ENCODE measurements at places on chromosomes 16 and 17.

DNA sequence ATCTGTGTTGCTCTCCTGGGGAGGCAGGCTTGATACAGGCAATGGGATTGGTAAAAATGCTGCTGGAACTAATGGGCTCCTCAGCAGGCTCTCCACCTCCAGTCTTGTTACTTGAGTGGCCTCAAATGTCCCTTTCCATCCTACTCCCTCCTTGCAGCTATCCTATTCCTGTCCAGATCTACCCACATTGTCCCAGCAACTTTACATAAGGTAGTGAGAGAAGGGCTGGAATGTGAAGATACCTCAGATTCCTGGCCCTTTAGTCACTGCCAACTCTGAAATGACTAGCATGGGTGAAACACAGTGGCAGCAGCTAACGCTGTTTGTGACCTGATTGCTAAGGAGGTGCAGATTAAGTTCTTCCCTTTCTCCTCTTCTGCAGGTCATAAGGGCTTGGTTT lies 210.1 kb upstream of the HS3ST4 start:
- no peak for DNase-seq

- no peak for DNase-seq
Measured at GRCh38 chr17:19290066-19290705, 53.0 kb downstream of the EPN2 start.

DNA sequence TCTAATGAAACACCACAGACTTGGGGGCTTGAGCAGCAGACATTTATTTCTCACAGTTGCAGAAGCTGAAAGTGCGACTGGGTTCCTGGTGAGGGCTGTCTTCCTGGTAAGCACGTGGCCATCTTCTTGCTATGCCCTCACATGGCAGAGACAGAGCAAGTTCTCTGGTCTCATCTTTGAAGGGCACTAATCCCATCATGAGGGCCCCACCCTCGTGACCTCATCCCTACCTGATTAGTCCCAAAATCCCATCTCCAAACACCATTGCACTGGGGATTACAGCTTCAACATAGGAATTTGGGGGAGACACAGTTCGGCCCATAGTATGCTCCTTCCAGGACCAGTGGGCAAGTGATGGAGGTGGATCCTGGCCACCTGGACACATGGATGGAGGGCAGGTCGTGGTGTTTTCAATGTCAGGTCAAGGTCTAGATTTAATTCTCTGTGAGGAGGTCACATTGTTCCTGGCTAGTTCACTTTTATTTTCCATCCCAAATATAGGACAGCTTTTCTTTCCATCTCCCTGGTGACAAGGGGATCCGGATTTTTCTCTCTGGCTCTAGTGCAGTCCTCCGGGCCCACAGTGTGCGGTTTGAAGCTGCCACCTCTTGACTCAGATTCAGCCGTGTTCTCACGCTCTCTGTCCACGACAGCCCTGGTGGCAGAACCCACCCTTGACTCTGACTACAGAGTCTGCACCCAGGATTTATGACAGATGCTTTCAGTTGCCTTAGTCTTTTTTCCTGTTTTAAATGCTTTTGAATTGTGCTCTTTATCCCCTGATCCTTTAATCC lies 160.5 kb upstream of the NOL11 start:
- DNase-seq = no peak

DNA sequence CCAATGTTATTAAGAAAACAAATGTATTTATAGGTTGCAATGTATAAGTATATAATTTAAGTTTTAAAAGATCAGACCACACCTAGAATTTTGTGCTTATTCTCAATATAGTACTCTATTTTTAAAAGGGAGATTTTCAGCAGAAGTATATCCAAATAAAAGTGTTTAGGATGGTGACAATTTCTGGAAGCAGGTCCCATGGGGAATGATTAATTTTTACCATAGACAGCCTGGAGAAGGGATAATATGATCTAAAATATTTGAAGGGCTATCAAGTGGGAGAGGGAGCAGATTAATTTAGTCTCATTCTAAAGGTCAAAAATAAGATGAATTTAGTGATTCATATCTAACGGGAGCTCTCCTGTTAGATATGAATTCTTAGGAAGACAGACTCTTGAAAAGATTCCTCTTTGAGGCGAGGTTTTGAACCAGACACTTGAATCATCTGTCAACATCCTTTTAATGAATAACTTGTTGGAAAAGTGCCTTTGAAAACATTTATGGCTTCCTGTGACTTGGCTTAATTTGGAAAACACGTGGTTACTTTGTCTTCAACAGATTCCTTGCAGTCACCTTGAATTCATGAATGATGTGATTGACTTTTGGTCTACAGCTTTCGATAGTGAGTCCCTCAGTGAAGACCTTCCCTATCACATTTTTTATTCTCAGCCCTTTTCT lies 29.3 kb upstream of the SMIM36 start:
- no peak for DNase-seq

DNA sequence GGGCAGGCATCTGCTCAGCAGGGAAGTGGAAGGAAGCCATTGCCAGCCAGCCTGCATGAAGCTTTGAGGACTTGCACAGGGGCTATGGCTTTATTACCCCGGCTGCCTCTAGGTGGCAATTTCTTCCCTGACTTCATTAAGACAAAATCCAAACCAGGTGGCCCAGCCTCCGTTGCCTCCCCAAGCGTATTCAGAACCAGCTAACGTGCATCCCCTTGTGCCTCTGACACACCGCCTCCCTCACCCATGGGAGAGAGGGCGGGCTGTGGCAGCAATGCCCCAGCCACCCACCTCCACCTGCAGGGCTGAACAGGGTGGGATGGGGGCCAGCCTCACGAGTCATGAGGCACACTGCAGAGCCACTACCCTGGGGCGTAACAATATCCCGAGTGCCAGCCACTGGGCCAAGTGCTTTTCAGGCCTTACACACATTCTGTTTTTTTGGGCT lies 6.8 kb downstream of the KIFC3 start:
- DNase-seq = peak; percentile 54

GRCh38 chr17:34163123-34163522 lies 92.0 kb upstream of the CCL2 start:
- DNase-seq = no peak

DNA sequence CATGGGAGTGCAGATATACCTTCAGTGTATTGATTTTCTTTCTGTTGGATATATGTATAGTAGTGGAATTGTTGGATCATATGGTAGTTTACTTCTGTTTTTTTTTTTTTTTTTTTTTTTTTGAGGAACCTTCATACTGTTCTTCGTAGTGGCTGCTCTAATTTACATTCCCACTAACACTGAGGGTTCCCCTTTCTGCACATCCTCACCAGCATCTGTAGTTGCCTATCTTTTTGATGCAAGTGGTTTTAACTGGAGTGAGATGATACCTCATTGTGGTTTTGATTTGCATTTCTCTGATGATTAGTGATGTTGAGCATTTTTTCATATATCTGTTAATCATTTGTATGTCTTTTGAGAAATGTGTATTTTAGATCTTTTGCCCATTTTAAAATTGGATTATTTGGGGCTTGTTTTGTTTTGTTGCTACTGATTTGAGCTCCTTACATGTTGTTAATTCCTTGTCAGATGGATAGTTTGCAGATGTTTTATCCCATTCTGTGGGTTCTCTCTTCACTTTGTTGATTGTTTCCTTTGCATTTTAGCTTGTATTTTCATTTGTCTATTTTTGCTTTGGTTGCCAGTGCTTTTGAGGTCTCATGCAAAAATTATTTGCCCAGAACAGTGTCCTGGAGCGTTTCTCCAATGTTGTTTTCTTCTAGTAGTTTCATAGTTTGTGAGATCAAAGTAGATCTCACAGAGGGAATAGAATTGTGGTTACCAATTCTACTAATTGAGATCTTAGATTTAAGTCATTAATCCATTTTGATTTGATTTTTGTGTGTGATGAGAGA lies 25.0 kb upstream of the BCAS3 start:
- DNase-seq = no peak

DNA sequence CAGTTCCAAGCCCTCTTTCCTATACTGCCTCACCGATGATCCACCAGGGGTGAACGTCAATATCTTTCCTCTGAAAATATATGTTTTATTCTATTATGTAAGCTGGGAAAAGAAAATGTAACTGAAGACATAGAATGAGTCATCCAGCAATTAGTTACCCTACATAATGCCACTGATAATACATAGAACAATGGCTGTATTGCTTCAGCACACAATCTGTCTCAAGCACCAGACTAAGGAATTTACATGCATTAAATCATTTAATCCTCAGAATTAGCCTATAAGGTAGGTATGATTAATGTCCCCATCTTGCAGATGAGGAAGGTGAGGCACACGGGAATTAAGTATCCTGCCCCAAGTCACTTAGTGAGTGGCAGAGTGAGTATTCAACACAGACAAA lies 472.8 kb downstream of the TOX3 start:
- no peak for DNase-seq

- DNase-seq = no peak
Measured at GRCh38 chr16:79055251-79055970, 545.1 kb downstream of the MAF start.

- no peak for DNase-seq
Measured at GRCh38 chr16:22677024-22677830, 136.7 kb upstream of the HS3ST2 start.

DNA sequence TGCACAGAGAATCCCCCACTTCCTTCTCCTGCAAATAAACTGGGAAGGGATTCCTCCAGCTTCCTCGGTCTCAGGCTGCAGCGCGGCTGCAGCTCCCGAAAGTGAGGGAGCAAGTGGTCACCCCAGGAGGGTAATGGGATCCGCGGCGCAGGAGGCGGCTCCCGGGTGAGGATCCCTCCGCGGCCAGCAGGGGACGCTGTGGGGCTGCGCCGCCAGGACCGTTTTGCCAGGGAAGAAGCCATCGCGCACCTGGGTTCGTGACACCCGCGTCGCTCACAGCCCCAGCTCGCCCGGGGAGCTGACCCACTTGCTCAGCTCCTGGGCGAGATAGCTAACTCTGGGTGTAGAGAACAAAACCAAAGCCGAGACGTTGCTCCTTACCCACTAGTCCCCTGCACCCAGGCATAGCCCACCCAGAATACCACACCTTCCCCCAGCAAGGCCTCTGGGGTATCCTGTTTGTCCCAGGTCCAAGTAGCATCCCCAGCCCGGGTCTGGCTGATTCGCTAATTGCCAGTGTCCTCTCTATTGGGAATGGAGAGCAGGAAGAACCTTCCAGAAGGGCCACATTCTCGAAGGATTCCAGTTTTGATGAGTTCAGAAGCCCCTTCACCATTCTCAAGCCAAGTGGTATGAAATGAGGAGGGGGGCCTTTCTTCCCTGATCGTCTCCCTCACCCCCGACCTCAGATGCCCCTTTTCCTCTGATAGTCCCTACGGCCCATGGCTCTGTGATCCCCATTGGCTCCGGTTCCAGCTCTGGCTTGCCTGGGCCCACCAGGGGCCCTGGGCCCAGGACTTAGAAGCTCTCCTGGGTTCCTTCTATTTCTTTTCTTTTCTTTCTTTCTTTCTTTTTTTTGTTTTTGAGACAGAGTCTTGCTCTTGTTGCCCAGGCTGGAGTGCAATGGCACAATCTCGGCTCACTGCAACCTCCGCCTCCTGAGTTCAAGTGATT lies 14.1 kb downstream of the CYGB start:
- peak; percentile 87 for DNase-seq

DNA sequence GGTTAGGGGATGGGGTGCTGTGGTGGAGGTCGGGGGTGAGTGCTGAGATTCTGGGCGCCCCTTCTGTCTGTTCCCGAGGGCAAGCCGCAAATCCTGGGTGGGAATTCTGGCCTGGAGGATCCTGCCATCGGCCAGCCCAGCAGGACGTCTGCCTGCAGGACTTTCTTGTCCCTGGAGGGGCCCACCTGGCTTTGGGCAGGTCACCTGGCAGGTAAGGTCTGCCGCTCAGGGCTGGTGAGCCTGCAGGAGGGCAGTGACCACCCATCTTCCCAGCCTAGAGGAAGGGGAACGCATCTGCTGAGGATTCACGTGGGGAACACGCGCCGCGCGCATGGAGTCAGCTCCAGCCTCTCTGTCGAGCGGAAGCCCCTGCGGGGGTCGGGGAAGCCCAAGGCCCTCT lies 5.4 kb downstream of the RNF222 start:
- no peak for DNase-seq

- no peak for DNase-seq
Measured at GRCh38 chr17:31321481-31321880, at the start of gene EVI2A. Gene EVI2A (minus strand): TSS chr17:31321622. CDS start chr17:31319013, 2,609 bp downstream.

GRCh38 chr16:12874186-12874585 lies 27.2 kb upstream of the SHISA9 start:
- DNase-seq = no peak

DNA sequence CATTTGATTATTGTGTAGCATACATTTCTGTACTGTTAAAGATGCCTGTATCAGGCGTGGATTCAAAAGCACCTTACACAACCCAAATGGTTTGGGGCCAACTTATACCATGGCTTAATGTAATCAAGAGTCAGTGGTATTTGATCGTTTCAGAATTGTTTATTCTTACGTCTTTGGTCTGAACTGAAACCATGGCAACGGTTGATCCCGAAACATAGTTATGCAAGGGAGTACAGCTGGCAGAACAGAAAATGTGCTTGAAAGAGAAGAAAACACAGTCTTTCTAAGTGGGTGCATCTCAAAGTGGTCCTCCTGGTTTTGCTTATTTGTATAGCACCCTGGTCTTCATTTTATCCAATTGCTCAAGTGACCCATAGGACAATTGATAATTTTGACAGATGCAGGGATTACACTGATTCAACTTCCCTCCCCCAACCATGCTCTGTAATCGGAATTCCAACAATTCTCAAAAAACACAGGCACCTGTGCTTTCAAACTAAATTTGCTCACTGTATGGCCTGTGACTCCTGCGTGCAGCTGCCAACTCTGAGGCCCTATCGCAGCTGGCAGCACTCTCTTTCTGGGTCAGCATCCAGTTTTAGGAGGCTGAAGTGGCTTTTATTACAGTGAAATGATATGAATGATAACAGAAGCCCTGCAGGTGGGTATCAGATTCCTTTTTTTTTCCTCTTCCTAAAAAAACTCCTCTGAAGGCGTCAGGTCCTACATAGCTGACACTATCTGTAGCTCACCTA lies 77.0 kb upstream of the AXIN2 start:
- DNase-seq = no peak

GRCh38 chr16:83355570-83356218 lies 452.1 kb upstream of the HSBP1 start:
- DNase-seq = no peak

DNA sequence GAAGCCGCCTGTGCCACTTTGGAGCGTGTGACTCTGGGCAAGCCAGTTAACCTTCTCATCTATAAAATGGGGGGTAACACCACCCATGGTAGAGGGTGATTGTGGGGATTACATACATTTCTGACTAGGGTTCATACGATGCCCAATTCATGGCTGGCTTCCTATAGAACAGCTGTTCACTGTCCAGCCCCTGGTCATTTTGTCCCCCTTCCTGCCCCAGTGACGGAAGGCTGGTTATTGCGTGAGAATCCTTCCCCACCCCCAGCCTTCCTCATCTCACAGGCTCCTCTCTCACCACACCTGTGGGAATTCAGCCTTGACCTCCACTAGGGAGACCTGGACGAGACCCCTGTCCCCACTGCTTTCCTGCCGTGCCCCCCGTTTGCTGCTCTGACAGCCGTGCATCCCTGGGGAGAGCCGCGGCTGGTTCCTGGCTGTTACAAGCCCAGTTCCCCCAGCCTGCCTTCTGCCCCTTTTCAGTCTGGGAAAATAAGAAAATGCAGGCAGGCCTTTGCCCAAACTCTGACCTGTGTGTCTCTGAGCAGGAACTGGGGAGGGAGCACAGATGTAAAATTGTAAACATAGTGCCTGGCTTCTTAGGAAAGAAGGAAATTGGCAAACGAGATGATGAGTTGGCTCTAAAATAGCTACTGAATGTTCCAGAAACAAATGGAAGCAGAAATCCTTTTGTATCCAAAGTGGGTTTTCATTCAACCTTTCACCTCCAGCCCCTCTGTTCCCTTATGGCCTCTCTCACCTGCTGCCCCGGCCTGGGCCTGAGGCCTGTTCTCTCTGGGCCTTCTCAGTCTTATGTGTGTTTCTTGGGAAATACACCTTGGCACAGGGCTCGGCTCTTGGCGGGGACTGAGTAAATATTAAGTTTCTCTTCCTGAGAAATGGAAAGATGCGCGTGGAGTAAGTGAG lies 67.3 kb downstream of the OR1D5 start:
- DNase-seq = no peak

Measured in endothelial cell (in vitro differentiated cells).